Adipocyte (in vitro differentiated cells): ENCODE measurements at places on chromosomes 5 and 9.

DNA sequence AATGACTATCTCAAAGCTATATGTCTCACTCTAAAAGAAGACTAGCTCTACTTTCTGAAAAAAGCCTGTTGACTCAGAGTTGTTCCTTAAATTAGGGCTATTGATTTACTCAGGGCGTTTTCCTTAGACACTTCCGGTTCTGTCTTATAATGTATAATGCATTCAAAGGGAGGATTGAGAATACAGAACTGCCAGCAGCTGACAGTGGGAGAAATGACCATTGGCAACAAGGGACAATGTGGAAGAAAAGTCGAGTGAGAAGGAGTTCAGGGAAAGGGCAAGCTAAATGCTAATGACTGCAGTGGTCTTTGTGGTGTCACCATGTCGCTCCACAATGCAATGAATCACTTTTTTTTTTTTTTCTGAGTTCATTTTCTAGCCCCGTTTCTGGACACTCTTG is 65.7 kb upstream of the ANKH start:
- no peak for DNase-seq

DNA sequence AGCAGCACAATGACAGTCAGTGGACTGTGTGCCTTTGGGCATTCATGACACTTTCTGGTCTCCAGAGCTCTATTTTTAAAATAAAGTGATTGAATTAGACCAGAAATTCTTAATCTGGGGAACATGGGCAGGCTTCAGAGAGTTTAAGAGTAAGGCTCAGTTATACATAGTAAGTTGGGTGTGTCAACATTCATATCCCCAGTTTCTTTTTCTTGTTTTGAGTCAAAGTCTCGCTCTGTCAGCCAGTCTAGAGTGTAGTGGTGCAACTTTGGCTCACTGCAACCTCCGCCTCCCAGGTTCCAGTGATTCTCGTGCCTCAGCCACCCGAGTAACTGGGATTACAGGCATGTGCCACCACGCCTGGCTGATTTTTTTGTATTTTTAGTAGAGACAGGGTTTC is 13.7 kb upstream of the KIF4B start:
- DNase-seq, result no peak

GRCh38 chr5:148828511-148829247 is 2.3 kb downstream of the ADRB2 start:
- peak; percentile 24 for DNase-seq

DNA sequence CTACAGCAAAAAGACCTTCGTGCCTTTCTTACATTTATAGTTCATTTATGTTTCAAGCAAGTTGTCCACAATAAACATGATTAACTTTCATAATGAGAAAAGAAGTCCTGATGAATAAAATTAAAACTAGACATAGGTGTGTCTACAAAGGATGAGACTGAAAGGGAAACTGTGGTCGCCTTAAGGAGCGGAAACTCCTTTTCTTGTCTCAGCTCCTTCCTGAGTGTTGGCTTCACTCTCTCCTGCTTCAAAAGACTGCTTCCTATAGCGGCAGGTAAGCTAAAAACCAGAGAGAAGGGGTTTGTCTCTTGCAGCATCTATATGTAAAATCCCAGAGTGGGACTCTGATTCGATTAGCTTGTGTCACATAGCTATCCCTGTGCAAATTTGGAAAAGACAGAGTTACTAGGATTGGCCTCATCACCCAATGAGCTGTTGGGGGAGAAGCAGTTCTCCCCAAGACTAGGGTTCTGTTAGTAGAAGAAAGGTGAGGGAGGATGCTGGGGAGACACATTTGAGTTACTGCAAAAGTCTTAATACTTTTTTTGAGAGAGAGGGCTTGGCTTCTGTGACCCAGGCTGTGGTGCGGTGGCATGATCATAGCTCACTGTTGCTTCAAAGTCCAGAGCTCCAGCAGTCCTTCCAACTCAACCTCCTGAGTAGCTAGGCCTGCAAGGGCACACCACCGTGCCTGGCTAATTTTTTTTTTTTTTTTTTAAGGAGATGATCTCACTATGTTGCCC is 16.8 kb upstream of the CTSL start:
- no peak for DNase-seq

DNA sequence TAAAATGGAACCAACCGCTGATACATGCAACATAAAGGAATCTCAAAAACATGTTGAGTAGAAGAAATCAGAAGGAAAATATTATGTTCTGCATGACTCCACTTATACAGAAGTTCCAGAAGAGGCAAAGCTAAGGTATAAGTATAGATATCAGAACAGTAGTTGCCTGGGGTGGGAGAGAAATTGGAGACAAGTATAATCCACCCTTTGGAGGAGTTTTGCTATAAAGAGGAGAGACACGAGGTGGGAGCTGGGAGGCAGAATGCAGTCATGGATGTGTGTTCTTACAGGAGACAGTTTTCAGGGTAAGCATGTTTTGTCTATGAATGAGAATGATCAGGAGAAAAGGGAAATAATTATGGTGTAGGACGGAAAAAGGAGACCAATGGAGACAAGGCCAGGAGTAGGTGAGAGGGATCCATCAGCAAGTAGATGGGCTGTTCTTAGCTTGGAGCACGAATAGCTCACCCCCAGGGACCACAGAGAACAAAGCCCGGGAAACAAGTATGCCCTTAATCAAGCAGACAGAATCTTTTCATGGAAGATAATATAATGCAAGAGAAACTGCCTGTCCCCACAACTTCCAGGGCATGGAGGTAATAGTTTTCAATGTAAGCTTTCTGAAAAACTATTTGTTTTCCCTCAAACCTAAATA is 72.2 kb downstream of the MED27 start:
- no peak for DNase-seq

GRCh38 chr5:177508837-177509236 is 789 bp downstream of the DOK3 start:
- no peak for DNase-seq

DNA sequence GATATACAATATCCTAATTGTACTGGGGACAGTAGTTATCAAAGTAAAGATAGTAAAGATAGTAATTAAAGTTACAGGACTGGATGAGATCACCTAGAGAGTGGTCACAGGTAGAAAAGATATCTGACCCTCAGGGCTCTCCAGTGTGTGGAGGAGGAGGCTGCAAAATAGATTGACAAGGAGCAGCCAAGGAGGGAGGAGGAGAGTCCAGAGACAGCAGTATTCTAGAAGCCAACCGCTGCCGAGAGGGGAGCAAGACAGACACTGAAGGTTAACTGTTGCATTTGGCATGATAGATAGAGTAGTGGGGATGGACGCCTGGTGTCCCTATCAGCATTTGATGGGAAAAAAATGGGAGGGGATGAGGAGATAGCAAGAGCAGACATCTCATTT is 17.0 kb upstream of the F2RL1 start:
- no peak for DNase-seq

- no peak for DNase-seq
These were observed 111.5 kb downstream of the HTR4 start for GRCh38 chr5:148542812-148543211.

- no peak for DNase-seq
These were observed 82.9 kb downstream of the ADGRV1 start for GRCh38 chr5:90641528-90641927.

DNA sequence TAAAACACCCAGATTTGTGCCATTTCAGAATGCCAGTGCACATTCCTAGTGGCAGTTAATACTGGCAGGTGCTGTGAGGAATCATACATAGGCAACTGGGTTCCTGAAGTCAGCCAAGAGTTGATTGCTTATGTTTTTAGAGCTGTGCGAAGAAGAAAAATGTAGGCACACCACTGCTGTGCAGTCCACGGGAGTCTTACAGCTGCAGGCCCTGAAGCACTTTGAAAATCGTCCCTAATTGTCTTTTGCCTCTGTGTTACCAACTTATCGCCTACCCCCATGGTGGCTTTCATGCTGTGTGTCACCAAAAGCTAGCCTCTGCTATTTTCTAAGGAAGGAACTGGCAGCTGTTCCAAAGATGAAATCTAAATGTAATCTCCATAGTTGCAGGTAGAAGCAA is 263.9 kb downstream of the ARRDC3 start:
- no peak for DNase-seq

- no peak for DNase-seq
These were observed 380.5 kb downstream of the SLCO4C1 start for GRCh38 chr5:101915554-101915953.

GRCh38 chr5:83048277-83048676 is 28.9 kb downstream of the TMEM167A start:
- DNase-seq, result no peak

DNA sequence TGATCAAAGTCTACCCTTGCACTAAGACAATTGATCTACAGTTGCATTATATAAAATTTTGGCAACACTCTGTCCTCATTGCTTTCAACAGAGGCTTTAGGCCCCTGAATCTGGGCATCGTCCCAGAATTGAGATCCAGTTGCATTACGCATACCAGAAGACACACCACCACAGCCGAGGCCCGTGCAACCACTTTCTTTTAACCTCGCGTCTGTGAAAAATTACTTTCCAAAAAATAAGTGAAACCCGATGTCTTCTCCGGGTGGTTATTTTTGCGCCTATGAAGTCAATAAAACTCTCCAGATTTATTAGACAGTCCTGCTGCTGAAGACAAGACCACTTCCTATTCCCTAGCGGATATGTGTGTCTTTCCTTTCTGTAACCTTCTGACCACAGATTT is 52.1 kb upstream of the NFIB start:
- peak; percentile 98 for DNase-seq
